ENCODE measurements at places on chromosomes 6 and 20. TPM values are rescaled to one million over a fixed set of nuclear protein-coding genes. Genes with fewer than 3 reads are reported as not detected.

The RGS17 gene
- 1.5 TPM for total RNA-seq

The JAG1 gene
- total RNA-seq = 93.1 TPM

The TCFL5 gene
- total RNA-seq = 10.6 TPM

The HRH3 gene
- not detected for total RNA-seq

The ARFGEF3 gene
- total RNA-seq = 8.2 TPM

The SLC22A1 gene
- not detected for total RNA-seq

The FAXC gene
- 0.07 TPM for total RNA-seq

The ADGRF5 gene
- total RNA-seq = 2.0 TPM
